CD4-positive, alpha-beta T cell (primary cell): ENCODE measurements at places on chromosomes 2 and 18.

DNA sequence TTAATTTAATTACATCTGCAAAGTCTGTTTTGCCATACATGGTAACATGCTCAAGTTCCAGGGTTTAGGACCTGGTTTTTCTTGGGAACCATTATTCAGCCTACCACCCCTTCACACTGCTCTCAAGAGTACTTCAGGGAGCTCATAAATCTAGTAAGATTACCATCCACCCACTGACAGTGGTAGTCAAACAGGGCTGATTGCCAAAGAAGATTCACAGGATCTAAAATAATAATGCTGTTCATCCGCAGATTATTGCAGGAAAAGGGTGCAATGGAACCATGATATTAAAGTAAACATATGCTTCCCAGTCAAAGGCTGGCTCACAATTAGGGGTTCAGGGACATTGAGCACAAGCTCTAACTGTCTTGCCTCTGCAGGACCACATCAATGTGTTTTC lies 148.0 kb upstream of the CYRIA start:
- no peak for DNase-seq

DNA sequence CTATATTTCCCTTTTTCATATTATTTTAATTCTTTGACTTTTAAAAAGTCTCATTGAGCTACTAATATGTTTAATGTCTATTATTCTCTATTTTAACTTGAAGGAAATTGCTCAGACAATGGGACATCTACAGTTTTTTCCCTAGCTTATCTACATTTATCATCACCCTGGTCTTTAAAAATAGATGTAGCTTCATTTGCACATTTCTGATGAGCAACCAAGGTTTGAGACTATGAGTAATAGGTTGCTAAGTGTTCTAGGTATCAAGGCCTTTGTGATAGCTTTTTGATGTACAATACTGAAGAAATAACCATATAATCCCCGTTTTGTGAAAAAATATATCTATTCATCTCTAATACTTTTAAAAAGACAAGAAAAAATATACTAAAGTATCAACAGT lies 47.0 kb downstream of the STAT4 start:
- DNase-seq: no peak

DNA sequence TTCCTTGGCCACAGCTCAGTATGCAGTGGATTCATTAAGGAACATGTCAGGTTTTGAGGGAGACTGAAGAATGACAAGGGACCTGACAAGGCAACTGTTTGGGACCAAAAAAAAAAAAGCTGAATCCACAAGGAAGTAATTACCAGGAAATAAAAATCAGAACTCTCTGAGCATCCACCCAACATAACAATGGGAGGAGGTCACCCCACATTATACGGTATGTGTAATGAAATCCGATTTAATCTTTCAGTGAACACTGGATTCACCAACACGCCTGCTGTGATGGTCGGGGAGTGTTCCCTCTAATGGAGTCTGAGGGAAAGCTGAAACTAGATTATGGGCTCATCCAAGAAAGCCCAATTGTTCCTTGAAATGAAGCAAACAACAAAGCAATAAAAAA lies 329.3 kb downstream of the ETAA1 start:
- DNase-seq: no peak

DNA sequence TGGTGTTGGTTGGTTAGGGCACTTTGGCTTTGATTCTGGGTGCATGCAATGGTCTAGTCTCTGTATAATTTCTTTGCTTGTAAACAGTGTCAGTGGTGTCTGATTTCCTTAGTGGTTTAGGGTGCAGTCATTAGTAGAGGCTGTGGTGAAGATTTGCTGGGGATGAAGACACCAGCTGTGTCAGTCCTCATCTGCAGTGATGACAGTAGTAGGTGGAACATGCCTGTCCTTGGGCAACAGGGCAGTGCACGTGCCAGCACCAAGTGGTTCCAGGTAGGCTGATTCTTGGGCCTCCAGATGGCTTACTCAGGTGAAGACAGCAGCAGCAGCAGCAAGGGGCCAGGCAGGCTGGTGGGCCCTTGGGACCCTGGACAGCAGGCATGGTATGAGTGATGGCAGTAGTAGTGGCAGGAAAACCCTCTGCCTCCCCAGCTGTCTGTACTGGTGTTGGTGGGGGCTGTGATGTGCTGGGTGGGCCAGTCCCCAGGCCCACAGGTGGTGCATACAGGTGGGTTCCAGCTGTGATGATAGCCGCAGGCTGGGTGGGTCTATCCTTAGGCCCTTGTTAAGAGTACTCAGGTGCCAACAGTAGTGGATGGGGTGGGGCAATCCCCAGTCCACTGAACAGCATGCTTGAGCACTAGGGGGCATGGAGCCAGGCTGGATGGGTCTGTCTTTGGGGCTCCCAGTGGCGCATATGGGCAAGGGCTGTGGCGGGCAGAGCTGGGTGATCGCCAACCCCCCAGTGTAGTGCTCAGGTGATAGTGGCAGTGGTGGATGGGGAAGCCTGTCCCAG lies 140.7 kb upstream of the THUMPD2 start:
- DNase-seq: no peak

GRCh38 chr2:175002547-175003274 lies 2.5 kb downstream of the CHN1 start:
- no peak for DNase-seq

- DNase-seq: no peak
Measured at GRCh38 chr2:58794103-58794502, 553.0 kb upstream of the FANCL start.

GRCh38 chr2:47218899-47219525 lies 63.9 kb upstream of the STPG4 start:
- no peak for DNase-seq

- no peak for DNase-seq
Measured at GRCh38 chr18:24456549-24456948, 3.9 kb upstream of the HRH4 start.

DNA sequence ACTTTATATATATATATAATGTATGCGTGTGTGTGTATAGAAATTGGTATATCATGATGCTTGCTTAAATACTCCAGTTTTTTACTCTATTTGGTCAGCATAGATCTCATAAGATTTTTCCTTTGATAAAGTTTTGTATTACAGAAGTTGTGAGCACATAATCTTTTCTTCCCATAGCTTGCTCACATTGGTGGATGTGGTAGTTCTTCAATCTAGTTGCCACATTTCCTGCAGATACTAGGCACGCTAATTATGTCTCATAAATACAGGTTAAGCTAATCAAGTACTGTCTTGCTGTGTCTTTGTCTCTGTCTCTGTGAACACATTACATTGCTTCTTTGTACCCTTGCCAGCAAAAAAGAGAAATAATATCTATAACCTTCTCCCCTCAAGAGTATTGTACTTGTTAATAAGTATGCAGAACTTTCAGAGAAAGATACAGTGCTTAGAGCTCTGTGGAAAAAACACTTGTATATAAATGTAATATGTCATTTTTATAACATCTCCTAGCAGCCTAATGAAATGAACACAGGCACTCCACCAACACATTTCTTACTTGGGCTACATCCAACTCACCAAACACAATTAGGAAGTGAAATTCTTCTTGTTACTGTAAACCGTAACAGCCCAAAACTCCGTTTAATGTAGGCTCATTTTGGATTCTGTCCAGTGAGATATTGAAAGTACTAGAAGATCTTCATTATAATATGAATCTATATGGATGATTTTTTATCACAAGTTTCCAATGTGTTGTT lies 306.7 kb upstream of the SLC8A1 start:
- no peak for DNase-seq
